Iris pigment epithelial cell (primary cell): ENCODE measurements at places on chromosomes 2 and 18.

DNA sequence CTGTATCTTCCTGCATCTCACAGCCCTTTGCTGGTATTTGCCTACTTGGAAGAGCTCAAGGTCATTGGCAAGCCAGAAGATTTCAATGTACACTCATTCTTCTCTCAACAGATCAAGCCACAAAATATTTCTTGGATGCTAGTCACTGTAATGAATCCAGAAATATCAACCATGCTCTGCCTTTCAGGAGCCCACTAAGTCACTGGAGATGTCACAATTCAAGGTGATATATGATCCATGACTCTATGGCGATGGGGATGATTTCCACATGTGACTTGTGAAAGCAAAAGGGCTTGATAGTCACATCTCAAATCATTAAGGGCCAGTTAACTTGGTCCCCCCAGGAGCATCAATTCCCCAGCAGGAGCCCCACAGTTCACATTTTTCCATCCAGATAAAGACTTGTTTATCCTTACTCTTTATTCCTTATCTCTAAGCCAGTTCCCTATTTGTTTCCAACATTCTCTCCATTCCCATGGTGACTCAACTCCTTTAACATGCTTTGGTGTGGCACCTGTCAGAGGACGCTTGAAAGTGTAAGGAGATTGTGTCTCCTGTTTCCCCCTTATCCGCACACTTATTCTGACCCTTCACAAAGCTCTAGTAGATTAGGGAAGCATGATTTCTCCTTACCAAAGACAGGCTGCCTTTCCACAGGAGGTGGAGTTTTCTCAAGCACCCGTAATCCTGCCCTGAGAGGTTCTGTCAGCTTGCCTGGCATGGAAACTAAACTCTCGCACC lies 15.8 kb downstream of the PKDCC start:
- peak; percentile 78 for DNase-seq

DNA sequence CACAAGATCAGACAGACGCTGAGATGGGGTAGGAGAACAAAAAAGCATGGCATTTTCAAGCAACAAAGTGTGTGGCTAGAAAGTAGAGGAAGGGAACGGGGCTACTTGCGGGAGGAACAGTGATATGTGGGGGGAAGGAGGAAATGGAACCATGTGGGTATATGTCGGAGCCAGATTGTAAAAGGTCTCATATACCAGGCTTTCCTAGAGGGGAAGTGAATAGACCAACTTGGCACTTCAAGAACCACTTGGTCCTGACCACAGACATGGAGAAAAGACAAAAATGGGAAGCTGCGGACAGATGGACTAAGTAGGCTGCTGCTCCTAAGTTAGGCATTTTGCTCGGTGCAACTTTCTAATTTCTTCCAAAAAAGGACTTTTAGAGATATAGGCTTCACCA lies 196.0 kb downstream of the DCC start:
- no peak for DNase-seq

DNA sequence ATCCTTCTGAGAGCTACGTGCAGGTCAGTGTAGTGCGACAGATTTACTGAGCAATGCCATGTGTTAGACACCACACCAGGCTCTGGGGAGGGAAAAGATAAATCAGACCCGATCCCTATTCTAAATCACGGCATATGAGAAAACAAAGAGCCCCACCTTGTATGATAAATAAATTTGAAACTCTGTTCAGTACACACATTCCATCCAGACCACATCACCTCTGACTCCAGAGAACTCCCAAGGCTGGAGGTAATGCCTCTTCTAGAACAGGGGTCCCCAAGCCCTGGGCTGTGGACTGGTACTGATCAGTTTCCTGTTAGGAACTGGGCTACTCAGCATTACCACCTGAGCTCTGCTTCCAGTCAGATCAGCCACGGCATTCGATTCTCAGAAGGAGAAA lies 77.3 kb downstream of the QPCT start:
- DNase-seq = peak; percentile 15

GRCh38 chr2:239186516-239187357 lies 214.1 kb downstream of the HDAC4 start:
- no peak for DNase-seq

DNA sequence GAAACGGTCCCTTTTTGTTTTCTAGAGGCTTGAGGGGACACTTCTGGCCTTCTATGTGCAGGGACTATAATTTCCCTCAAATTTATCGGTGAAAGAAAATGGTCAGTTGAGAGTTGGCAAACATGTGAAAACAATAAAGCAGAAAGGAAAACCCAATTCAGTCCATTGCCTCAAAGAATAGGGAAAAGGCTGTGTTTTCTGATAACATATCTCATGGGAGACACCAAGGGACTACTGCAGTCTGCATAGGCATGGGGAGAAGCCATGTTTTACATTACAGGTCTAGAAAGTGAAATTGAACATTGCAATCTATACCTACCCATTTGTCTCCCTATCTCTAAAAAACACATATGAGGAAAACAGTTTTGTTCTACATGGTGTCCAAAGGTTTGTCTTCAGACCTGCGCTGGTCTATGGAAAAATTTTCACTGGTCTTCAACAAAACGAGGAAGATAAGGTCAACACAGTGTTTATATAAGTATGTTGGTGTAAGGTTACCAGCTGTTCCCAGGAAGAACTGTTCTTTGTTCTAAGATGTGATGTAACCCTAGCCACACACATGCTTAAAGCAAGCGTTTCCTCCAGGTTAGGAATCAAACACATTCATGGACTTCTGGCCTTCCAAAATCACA lies 179.7 kb downstream of the MREG start:
- peak; percentile 96 for DNase-seq

DNA sequence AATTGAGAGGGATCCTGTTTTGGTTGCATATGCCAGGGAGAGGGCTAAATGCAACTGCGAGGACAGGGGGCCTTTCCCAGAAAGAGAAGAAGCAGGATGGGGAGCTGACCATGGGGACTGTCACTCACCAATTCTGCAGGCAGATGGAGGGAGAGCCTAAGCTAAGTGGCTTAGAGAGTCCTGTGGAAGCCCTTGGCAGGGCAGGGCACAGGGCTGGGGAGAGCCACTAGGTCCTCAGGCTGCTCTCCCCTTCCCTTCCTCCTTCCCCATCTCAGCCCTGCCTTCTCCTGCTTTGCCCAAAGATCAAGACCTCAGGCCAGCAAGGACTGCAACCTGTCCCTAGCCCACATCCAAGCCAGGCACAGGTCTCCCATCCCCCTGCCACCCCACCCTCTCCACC lies 24.4 kb upstream of the CATIP start:
- no peak for DNase-seq

GRCh38 chr2:104733226-104733943 lies 120.5 kb upstream of the POU3F3 start:
- DNase-seq = no peak

- DNase-seq = no peak
Measured at GRCh38 chr2:217249121-217250012, 389.5 kb upstream of the TNP1 start.

GRCh38 chr2:234172066-234172465 lies 121.6 kb downstream of the SPP2 start:
- DNase-seq = no peak

DNA sequence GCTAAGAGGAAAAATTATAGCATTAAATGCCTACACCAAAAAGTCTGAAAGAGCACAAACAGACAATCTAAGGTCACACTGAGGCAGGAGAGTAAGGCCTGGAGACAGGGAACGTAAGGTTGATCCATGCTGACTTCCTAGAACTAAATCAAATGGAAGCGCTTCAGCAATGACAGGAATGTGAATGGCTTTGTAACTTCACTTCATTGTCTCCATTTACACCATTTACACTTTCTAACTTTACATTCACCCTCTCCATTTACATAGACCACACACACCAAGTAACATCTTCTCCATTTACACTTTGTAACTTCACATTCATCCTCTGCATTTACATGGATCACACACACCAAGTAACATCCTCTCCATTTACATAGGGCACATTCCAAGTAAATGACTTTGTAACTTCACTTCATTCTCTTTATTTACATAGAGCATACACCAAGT lies 103.1 kb upstream of the SPATS2L start:
- DNase-seq = peak; percentile 25

- DNase-seq = peak; percentile 10
Measured at GRCh38 chr2:16525265-16525887, 140.3 kb downstream of the CYRIA start.

GRCh38 chr18:21361307-21361880 lies 119.4 kb downstream of the GREB1L start:
- DNase-seq = no peak

DNA sequence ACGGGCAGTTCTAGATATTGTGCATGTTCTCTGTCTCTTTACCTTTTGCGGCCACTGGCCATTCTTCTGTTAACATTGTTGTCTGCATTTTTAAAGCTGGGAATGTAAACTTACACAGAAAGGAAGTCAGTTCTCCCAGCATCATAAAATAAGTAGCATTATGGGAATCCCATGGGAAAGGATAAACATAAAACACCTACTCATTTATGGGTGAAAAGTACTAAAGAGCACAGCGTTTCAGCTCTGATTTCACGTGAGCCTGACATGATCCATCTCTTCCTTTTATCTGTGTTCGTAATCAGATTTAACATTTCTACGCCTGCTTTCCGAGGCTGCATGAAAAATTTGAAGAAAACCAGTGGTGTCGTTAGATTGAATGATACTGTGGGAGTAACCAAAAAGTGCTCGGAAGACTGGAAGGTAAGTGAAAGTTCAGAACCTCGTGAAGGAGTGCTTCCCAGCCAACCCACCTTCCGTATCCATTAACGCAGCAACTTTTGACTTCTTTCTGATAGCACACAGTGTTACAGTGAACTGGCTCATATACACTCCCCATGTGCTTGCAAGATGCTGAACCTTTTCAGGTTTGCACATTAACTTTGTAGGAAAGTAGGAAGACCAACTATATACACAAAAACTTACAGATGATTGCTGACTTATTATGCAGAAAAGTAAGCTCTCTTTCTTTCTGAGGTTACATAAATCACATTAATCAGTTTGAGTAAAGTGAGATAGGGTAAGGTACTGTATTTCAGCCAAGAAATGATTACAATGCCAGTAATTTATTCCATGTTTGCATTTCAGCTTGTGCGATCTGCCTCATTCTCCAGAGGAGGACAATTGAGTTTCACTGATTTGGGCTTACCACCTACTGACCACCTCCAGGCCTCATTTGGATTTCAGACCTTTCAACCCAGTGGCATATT lies 86.5 kb upstream of the TTC39C start:
- DNase-seq = no peak

- DNase-seq = no peak
Measured at GRCh38 chr2:95059656-95060370, 34.3 kb downstream of the MAL start.

DNA sequence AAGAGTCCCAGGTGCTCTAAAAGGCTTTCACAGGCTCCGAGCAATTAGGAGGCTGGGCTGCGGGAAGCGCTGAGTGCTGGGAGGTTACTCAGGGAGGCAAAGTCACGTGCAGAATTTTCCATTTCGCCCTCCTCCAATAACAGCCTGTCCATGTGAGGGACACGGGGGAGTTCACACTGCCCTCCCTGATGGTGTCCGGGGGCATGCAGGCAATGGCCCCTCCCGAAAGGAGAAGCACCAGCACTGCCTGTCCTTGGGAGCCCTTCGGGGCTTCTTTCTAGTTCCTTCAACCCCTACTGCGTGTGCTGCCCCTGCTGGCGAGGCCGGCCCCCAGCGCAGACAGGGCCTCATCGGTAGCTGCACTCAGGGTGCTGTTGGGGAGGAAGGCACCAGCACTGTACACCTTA lies 63.1 kb upstream of the HPCAL1 start:
- DNase-seq = no peak

- DNase-seq = no peak
Measured at GRCh38 chr2:160044728-160045127, 17.7 kb downstream of the PLA2R1 start.

DNA sequence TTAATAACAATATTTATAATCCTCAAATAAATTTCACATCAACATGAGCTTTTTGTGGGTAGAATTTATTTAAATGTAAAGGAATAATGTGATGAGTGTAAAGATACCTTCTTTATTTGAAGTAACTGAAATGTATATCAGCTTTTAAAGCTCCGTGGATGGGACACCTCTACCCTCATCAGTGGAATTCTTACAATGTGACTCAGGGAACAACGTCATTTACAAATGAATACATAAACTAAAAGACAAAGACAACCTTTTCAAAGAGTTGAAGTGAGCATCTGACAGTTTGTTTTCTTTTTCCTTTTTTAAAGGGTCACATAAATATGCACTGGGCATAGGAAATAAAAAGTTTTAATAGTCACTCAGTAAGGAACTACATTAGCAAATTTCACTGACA lies 1127.0 kb upstream of the CRIM1 start:
- DNase-seq = no peak

DNA sequence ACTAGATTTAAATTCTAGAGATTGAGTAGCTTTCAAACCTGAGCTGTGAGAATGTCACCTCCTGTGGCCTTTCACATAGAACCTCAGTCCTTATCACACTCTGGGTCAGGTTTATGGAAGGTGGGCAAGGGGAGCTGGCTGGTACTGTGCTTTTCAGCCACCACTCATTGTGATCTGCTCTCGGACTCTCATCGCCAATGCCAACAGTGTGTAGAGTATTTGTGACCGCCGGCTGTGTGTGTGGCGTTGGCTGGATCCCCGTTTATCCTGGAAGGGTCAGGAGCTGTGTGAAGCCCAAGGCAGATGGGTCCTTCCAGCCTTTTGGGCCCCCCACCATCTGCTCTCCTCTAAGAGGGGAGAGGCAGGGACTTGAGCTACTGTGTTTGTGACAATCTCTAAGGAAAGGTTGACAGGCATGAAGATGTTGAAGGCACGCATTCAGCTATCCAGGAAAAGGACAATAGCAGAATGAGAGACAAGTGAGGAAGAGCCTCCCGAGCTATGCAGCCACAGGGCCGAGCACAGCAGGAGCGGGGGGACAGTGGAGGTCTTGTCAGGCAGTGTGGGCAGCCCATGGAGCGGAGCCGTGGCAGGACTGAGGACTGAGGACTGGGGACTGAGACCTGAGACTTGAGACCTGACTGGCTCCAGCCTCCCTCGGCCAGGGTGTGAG lies 107.1 kb upstream of the TPO start:
- no peak for DNase-seq

GRCh38 chr2:200814917-200815316 lies 3.2 kb downstream of the BZW1 start:
- DNase-seq = peak; percentile 47

DNA sequence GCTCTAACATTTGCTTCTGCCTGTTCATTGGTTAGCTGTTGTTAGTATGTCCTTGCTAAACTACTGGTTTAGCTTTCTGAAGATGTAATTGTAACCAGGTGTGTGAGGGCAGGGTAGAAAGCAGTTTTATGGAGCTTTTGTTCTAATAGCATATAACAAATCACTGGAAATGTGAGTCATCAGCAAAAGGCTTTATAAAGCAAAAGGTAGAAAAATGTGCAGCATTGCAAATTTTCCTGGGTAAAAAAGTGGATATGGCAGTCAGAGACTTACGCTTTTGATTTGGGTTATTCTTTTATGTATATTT lies 85.3 kb downstream of the ZNF407 start:
- peak; percentile 22 for DNase-seq

DNA sequence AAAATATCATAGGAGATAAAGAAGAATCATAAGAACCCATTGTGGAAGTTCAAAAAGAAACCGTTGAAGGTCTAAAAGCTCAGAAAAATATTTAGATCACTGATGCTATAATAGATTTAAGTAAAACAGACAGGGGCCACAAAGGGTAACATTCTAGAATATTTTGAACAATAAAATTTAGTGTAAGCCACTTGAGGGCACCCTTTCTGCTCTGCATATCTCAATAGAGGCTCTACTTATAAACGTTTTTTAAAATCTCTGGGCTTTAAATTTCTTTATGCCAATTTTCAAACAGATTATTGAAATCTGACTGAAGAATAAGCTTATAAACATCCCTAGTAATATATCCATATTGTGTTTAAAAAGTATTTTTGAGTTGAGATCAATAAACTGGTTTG lies 57.6 kb upstream of the IL1RL1 start:
- no peak for DNase-seq

- DNase-seq = no peak
Measured at GRCh38 chr2:233258211-233258610, 6.7 kb downstream of the ATG16L1 start.
